ENCODE measurements at places on chromosomes 5 and 9.

DNA sequence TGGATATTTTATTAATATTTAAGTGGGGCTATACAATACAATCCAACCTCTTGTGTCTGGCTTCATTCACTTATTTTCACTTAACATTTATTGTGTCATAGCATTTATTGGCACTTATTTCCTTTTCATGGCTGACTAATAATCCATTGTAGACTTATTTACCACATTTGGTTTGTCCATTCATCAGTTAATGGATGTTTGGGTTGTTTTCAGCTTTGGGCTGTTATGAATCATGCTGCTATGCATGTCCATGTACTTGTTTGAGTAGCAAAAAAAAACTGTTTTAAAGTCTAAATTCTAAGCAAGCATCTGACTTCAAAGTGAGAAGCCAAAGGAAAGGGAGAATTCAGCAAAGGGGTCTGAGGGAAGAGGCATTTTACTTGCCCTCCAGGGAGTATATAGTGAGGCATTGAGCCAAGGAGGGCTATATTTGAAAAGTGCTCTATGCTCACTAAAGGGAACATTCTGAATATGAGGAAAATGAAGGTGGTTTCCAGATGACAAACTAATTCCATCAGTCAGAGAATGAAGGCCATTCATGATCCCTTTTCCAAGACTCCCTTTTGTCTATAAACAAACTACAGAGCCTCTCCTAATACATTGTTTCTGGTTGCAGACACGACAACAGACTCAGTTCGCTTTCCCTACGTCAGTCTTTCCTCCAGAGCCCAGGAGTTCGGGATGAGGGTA is 532.8 kb upstream of the KLF4 start:
- DNase-seq, result no peak

DNA sequence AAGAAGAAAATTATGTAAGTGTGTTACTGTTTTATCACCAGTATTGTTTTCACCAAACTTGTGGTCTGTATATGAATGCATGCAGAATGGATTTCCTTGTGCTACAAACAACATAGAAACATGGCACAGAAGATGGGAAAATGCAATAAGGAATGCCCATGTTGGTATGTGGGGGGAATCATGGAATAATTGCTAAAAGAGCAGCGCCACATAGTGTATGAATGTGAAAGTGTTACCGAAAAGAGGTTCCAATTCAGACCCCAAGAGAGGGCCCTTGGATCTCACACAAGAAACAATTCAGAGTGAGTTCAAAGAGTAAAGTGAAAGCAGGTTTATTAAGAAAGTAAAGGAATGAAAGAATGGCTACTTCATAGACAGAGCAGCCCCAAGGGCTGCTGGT is 26.4 kb upstream of the TYRP1 start:
- DNase-seq, result no peak

DNA sequence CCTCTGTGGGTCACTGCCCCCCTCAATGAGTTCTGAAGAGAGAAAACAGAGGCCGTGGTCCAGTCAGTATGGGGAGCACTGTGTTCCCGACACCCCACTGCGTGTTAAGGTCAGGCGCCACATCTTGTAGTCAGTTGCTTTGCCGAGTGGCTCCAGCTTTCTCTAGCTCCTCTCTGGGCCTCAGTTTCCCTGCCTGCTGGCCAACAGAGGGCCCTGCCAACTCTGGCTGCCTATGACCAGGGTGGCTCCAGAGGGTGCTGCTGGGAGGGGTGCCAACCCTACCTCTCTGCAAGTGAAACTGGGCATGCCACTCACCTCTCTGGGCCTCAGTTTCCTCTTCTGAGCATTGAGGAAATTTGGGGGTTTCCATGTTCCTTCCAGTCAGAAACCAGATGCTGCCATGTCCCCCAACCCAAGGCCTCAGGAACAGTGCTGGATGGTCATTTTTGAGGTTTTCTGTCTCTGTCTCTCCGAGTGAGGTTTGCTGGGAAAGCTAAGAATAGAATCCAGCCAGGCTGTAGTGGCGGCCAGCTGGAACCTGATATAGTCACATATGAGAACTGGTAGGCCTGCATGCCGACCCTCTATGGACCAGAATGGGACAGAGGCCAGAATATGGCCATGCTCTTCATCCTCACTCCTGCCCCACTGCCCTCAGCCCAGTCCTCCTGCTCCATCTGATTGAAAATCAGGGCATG is 132.1 kb downstream of the PHF2 start:
- DNase-seq, result no peak

DNA sequence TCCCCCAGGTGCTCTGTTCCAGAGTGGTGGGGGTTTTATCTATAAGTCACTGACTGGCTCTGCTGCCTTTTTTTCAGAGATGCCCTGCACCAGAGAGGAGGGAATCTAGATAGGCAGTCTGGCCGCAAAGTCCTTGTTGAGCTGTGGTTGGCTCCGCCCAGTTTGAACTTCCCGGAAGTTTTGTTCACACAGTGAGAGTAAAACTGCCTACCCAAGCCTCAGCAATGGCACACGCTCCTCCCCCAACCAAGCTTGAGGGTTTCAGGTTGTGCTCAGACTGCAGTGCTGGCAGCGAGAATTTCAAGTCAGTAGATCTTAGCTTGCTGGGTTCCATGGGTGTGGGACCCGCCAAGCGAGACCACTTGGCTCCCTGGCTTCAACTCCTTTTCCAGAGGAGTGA is 1428.6 kb downstream of the MAT2B start:
- DNase-seq, result no peak

DNA sequence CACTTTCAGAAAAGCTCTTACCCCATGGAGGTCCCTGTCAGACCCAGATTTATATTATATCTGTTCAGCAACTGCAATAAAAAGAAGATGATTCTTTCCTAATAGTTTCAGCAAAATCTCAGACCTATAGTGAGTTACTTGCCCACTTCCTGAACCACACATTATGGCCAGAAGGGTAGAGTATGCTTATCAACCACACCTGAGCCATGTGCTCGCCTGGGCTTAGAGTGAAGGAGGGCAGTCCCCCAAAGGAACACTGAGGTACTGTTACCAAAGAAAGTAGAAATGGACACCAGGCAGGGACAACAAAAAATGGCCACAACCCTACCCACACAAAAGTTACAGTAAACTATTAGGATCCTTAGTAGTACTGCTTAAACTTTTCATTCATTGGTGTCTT is 128.7 kb downstream of the ZNF608 start:
- no peak for DNase-seq

- DNase-seq, result no peak
Measured at GRCh38 chr9:3962496-3962895, 337.4 kb downstream of the GLIS3 start.

DNA sequence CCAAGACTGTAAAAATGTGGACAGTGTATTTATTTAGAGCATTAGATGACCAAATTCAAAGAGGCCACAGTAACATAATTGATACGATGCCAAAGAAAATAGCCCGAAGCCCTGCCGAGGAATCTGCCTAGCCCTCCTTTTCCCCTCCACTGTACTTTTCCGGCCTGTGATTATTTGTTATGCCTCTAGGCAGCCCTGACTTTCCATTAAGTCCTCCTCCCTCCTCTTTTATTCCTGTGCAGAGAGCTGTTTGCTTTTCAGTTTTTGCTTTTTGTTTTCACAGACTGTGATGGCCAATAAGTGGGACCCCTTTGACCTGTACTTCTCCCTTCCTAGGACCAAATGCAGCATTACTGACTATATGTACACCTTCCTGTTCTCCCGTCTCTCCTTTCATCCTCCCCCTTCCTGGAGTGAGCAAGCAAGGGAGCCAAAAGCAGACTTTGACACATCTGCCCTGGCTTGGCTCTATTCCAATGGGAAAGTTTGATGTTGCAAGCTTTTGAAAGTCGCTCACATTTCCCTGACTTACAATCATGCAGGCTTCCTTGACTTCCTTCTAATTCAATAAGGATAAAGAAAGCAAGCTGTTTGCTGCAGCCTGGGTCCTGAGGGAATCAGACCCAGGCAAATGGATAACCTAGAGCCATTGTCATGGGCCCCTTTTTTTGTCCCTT is 76.1 kb downstream of the NREP start:
- no peak for DNase-seq

DNA sequence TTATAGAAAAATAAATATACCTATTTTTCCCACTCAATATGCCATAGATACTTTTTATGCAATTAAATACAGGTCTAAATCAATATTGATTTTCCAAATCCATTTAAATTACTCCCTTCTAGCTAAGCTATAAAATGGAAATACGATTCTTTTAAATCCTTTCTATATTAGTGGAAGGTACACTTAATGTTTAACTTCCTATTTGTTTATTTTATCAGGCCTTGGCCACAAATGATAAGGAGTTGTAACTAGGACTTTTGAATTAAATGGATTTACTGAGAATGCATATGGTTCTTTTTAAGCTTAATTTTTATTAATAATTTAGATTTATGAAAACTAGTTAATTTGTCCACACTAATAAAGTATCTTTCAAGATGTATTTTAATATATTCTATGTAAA is 517.0 kb upstream of the CHD1 start:
- no peak for DNase-seq

GRCh38 chr5:61313960-61314681 is 17.9 kb upstream of the ZSWIM6 start:
- peak; percentile 40 for DNase-seq

DNA sequence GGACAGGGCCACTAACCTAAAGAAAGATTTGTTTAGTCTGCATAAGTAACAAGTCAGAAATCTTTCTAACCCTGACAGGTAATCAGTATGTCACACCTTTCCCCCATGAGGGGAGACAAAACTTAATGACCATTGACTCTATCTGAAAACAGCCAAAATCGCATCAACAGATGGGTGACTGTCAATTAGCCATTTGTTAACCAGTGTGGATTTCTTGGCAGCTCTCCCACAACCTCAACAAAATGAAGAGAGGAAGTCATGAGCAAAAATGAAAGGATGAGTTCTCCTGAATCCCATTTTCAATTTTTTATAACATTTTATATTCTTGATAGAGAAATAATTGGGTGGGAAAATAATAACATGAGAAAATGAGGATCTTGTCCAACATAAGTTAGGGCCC is 84.6 kb upstream of the SNX2 start:
- no peak for DNase-seq

- no peak for DNase-seq
Measured at GRCh38 chr9:30356221-30356620, 2028.2 kb upstream of the ACO1 start.

- DNase-seq, result no peak
Measured at GRCh38 chr5:113682497-113683136, 169.1 kb downstream of the YTHDC2 start.

GRCh38 chr5:140166911-140167310 is 8.1 kb upstream of the CYSTM1 start:
- DNase-seq, result no peak

DNA sequence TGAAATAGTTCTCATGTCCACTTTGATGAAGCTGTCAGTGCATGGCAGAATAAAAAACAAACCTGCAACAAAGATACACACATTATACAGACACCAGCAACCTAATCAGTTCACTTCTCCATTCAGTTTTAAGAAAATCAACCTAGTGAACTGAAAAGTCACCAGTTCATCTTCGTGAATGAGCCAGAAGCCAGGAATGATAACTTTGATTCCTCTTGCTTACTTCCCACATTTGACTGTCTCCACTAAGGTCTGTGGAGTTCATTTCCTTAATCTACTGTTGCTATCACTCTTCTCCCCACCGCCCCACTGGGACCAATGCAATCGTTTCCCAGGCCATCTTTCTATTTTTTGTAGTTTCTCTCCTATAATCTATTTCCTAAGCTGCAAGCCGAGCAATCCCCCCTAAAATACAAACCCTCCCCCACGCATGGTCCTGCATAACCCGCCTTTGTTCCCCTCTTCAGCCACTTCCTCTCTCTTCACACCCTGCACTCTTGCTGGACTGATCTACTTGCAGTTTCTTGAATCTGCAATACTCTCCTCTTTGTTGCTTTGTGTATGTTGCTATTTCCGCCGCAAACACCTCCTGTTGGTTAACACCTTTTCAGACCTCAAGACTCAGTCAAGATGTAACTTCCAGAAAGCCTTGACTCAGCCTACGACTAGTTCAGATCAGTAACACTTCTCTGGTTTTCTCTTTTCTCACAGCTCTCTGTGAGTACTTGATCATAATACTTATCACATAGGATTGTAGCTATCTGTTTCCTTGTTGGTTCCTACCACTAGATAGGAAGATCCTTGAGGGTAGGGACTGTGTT is 16.6 kb downstream of the STOM start:
- no peak for DNase-seq

DNA sequence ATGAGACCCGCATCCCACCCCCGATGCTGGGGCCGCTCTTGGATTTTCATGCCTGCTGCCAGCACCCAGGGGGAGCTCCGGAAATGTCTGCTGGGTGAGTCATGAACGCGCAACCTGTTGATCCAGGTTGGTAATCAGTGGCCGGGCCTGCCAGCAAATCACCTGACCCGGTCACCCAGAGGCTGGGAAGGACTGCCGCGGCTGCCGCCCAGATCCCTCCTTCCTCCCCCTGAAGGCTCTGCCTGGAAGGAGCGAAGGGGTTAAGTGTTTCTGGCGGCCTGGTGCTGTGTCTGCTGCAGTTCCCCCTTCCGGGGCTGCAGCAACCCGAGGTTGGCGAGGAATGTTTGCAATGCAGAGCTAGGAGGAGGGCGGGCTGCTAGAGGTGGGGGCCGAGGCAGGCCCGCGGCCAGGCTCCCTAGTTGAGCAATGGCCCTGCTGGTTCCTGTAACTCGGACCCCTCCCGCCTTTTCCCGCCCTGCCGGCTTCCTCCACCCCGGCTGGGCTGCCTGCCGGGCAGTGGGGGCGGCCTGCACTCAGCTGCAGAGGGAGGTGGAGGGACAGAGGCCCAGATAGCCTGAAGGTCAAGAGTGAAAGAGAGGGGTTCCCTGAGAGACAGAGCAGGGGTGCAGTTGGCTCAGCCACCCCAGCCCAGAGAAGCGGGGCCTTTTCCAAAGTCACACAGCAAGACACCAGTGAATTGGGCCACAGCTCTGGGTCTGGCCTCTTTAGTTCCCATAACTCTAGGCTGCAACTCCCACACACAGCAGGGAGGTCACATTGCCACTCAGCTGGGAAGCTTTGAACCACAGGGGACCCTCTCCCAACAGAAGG is 156.3 kb upstream of the IER5L start:
- peak; percentile 74 for DNase-seq

DNA sequence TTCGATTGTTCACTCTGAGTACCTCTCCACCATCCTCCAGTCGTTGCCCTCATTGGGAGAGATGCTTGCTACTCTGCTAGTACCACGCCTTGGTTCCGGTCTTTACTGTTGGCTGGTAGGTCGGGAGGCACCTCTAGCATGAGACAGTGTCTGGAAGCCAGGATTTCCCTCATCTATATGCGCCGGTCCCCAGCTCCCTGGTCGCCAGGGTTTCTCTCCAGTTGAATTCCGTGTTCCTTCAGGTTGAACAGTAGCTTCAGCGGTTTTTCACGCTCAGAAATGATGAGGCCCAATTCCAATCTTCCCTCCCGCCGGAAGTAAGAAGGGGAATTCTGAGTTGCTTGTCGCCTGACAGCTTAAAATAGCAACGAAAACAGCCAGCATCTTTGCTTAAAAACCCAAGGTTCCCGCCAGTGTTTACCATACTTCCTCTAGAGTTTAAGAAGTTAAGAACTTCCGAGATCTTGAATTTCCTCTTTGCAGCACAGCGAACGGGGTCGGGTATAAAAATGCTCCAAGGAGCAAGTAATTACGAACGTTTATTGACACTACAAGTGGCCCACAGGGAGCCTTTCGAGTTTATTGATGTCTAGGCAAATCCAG is 1.3 kb upstream of the ST8SIA4 start:
- peak; percentile 62 for DNase-seq
